Heart right ventricle (tissue), 16 donors: ENCODE measurements at places on chromosomes 11 and 22. TPM values are rescaled to one million over a fixed set of nuclear protein-coding genes. Genes with fewer than 3 reads are reported as not detected.

Gene TSGA10IP
- polyA plus RNA-seq, result 0.01 TPM

Gene GPR83
- 0.03 TPM for polyA plus RNA-seq

- DNase-seq, result no peak
Measured at GRCh38 chr11:2567026-2567671, 122.3 kb downstream of the KCNQ1 start.

GRCh38 chr11:32430568-32431381 is 4.6 kb downstream of the WT1 start:
- DNase-seq, result no peak

DNA sequence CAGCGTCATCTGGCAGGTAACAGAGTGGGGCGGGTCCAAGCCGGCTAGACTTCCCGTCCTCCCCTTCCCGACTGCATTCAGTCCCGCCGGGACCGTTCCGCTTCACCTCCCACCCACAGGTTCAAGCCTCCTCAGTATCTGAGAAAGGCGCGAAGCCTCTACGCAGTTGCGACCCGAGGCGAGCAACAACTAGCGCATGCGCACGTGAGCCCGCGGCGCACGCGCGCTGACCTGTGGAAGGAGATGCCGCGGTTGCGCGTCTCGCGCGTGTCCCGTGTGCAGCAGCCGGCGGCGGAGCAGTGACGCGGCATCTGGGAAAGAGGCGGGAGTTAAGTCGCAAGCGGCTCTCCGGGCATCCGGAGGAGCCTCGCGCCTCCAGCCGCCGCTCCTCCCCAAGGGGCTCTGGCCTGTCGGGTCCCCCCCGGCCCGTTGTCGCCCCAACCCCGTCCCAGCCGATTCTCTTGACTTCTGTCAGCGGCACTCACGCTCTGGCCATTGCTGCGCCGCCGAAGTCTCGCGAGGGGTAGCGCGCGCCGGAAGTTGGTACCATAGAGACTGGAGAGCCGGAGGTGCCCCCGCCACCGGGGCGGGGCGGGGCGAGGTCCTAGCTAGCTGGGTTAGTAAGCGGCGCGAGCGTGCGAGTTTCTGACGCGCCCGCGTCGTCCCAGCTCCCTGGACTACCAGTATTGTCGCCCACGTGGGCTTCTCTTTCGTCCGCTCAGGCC is at the start of gene THAP7:
Gene THAP7, minus strand, starts transcription at position 518 of the 725 bp plus-strand sequence. Its CDS starts 207 bp downstream, at position 311.
- peak; percentile 98 for DNase-seq

DNA sequence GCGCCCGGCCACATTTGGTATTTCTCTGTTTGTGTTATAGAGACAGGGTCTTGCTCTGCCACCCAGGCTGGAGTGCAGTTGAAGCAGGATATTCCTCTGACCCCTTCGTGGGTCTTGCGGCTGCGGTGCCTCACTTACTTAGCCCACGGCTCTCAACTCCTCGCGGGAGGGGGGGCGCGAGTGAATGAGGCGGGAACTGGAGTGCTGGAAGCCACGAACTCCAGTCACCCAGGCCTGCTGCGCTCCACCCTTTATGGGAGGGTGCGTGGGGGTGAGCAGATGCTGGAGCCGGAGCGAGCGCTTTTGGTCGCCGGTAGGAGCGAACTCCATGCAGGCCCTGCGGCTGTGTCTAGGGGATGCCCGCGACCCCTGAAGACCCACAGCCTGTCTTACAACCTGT is 1.8 kb downstream of the C11orf54 start:
- DNase-seq, result no peak

Gene PNPLA5
- not detected for polyA plus RNA-seq

GRCh38 chr11:11070976-11071375 is 213.1 kb upstream of the ZBED5 start:
- DNase-seq, result no peak

DNA sequence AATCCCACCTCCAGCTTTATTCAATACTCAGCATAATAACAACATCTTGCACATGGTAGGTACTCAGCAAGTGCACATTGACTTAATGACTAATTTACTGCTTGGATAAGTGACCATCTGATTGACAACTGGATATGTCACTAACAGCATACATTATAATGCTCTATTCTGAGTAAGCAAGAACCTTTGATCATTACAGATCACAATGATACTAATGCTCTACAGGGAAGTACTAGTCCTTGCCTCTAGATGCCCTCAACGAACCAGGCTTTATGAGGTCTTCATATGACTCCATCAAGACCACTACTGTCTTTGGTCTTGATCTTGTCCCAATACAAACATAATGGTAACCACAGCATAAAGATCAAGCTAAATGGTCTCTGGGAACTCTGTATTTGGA is 167.6 kb upstream of the MTMR2 start:
- no peak for DNase-seq

Gene P2RY2
- 8.2 TPM for polyA plus RNA-seq

Gene LRRC74B
- polyA plus RNA-seq, result not detected

DNA sequence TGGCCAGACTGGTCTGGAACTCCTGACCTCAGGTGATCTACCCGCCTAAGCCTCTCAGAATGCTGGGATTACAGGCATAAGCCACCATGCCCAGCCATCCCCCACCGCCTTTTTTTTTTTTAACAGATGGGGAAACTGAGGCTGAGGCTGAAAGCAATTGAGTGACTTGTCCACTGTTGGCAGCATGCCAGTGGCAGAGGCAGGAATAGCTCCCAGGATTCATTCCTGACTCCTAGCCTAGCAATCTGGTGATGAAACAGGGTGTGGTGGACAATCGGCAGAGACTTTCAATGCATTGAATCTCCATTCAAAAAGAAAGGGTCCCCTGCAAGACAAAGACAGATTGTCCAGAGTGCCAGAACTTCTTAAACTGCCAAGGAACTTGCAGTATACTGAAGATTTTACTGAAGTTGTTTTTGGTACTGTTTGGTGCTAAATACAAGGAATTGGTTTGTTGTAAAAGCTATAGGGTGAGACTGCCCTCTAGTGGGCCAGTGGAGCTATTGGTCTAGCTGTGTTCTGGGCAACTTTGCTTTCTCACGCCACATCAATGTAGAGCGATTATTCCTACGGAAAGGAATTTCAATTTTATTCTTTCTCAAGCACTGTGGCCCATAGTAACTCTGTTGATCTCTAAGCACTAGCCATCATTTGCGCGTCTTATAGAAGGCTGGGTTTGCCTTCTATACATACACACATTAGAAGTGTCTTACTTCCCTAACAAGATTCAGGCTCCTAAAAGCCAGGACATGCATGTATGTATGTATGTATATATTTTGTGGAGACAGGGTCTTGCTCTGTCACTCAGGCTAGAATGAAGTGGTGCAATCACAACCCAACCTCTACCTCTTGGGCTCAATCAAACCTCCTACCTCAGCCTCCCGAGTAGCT is 21.0 kb downstream of the C22orf31 start:
- DNase-seq, result peak; percentile 73

GRCh38 chr11:99687320-99687719 is 666.6 kb downstream of the CNTN5 start:
- no peak for DNase-seq

Gene TTC12
- 3.3 TPM for polyA plus RNA-seq

Gene OR52N4
- not detected for polyA plus RNA-seq

GRCh38 chr22:49997932-49998717 is 14.4 kb downstream of the IL17REL start:
- no peak for DNase-seq

Gene GAL
- polyA plus RNA-seq, result not detected

DNA sequence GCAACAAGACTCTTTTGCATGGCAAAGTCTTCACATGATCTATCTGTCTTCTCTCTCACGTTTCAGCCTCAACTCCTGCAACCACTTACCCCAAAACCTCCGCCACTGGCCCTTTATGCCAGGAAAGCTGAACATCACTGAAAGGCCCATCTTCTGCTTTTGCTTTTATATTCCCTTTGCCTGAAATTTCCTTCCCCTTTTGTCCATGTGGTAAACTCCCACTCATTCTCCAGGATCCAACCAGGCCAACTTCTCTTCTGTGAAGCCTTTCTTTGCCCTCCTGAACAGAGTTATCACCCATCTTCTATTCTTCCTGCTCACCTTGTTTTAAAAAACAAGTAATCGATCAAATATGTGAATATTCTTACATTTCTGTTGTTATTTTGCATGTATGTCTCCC is 117.8 kb downstream of the WNT11 start:
- no peak for DNase-seq

DNA sequence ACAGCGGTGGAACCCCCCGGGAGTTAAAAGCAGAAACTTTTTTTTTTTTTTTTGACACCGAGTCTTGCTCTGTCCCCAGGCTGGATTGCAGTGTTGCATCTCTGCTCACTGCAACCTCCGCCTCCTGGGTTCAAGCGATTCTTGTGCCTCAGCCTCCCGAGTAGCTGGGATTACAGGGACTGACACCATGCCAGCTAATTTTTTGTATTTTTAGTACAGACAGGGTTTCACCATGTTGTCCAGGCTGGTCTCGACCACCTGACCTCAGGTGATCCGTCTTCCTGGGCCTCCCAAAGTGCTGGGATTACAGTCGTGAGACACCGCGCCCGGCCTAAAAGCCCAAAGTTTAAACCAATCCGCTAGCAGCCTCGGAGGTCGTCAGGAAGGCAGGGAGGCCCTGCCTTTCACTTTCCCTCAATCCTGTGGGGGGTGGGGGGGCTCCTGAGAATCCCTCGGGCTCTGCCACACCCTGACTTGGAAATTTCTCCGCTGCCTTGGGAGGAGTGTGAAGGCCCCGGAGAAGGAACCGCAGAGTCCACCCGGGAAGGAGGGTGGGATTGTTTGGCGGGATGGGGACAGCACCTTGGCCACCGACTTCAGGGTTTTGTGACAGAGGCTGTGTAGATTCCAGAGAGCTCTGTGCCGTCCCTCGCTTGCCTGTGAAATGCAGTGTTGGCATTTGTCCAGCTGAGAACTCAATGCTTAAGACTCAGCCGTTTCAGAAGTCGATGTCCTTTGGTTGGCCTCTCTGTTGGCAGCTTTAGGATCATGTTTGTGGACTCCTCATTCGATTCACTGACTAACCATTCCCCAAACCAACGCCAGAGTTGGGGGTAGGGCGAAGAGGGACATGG is 1.0 kb downstream of the ARHGAP8 start:
- DNase-seq, result no peak

GRCh38 chr11:69293087-69293486 is 868 bp upstream of the MYEOV start:
- DNase-seq, result no peak

- peak; percentile 82 for DNase-seq
Measured at GRCh38 chr11:65856689-65857499, 1.1 kb downstream of the CFL1 start.

- no peak for DNase-seq
Measured at GRCh38 chr22:44449061-44449682, 48.9 kb downstream of the RTL6 start.

Gene IL10RA
- polyA plus RNA-seq, result 4.0 TPM

Gene IFITM1
- polyA plus RNA-seq, result 427 TPM

Gene MPPED2
- polyA plus RNA-seq, result 6.1 TPM

Gene HMOX1
- polyA plus RNA-seq, result 4.9 TPM

DNA sequence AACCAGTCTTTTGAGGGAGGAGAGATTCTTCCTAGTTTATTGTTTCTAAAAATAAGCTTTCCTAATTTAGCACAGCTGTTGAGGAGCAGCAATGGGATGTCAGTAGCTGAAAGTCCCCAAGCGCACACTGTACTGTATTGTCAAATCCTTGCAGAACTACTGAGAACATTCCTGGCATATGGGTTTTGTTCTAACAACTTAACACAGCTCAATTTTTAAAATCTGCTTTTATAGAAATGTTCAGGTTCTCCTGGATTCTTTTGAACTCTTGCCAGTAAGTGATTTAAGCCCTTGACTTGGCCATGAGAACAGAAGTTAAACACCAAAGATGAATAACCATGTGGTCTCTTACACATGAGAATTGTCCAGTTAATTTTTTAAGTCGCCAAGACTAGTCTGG is 218.6 kb downstream of the FAT3 start:
- no peak for DNase-seq

- no peak for DNase-seq
Measured at GRCh38 chr11:70703141-70704064, 305.1 kb downstream of the CTTN start.
